Fibroblast of skin of left biceps (primary cell): ENCODE measurements at places on chromosomes 2 and 18.

GRCh38 chr18:54261894-54262293, 7.4 kb upstream of the POLI start:
- DNase-seq = no peak

GRCh38 chr2:239075918-239076758, 228.3 kb downstream of the TWIST2 start:
- DNase-seq = no peak

DNA sequence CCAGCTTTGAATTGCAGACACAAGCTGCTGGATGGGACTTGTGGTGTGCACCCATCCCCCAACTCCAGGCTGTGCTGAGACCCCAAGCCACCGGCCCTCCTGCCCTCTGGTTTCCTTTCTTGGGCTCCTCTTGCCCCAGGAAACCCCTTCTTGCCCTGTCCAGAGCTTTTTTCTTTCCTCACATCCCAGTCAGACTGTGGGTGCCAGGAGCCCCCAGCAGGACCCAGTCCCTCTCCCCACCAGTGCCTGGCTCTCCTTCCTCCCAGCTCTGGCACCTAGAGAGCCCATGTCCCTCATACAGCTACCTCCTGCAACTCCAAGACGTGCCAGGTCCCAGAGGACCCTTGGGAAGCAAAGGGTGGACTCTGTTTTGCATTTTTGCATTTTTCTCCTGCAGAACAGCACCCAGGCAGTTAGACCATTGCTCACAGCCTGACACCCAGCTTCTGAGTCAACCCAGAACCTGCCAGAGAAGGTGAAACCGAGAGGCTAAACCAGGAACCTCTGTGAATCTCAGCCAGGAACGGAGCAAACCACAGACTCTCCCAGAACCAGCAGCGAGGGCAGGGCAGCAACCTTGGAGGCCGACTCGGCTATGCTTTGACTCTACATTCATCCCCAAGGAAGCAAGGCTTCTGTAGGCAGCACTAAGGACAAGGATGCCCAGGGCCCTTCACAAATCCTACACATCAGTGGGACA, 221.1 kb downstream of the ANAPC1 start:
- no peak for DNase-seq

- no peak for DNase-seq
Observed at GRCh38 chr2:73095910-73096309, 16.8 kb downstream of the RAB11FIP5 start.

DNA sequence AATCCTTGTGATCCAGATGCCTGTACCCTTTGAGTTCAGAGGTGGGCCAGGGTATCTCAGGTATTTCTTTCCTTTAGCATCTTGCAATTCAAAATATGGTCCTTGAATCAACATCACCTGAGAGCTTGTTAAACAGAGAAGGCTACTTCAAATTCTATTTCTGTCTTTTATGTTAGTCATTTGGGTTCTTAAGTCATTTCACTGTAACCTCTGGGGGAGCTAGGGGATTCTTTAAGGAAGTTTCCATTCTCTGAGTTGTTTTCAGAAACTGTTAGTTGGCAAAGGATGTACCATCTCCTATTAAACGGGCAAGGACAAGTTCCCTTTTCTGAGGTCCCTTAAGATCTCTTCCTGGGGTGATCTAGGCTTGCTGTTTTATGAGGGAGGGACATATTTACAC, 16.6 kb downstream of the CFLAR start:
- DNase-seq = no peak

- DNase-seq = no peak
Observed at GRCh38 chr2:187495324-187495723, 47.3 kb upstream of the CALCRL start.

DNA sequence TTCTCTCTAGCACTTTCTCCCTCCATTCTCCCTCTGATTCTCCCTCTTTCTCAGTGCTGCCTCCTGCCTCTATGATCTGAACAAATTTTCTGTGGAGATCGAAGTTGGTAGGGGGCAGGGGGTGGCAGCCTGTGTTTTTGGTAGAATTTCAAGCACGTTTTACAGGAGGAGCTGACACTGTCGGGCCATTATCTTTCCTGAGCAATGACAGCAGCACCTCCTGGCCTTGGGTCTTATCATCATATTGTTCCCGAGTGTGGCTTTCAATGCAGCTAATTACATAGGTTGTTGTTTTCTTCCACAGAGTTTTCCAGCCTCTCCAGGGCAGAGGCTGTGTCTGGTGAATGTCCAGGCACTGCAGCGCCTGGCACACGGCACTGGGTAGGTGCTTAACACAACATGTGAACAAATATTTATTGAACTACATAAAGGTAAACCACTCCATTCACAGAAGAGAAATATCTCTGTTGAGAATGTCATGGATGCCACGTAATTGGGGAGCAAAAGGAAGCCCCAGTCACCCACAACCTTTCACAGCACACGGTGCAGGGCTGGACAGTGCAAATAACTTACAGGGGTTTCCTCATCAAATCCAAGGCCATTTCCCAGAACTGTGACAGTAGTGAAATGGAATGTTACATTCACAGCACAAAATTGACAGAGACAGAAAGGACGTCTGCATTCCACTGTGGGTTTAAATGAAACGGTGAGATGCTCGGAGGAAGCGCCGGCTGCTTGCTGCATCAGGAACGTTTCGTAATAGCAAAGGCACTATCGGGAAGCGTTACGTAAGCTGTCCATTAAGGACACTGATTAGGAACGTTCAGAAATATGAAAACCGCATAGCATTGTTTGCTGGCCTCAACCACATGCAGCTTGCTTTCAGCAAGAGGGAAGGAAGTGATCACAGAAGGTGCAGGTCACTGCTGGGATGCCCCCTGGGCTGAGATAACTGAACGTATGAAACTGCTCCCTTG, 6.5 kb upstream of the KCNG2 start:
- DNase-seq = peak; percentile 93

DNA sequence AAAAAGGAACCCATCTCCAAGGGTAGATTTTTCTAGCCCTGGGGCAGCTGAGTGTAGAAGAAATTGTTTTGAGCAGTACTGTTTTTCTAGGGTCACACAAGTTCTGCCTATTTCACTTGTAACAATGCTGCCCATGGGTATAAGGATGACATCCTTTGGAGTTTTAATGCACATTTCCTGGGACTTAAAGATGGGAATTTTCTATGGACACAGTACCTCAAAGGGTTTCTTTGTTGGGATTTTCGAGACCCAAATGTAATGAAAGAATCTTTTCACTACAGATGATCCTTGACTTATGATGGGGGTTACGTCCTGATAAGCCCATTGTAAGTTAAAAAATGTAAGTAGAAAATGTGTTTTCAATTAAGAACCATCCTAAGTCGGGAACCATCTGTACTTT, 31.8 kb downstream of the CDC42EP3 start:
- no peak for DNase-seq

DNA sequence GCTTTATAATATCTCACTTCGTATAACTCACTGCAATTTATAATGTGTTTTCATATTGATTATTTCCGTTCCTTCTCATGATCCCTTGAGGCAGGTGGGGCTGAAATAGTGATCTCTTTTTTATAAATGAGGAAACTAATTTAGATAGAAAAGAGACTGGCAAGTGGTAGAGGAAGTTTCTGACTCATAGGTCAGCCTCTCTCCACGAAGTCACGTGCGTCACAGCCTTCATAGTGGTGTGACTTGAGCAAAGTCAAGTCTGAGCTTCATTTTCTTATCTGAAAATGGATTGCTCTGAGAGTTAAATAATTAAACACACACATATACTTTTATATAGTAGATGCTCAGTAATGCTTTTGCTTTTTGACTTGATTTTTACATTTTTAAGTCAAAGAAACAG, 19.9 kb downstream of the ABCG5 start:
- no peak for DNase-seq

- DNase-seq = no peak
Observed at GRCh38 chr18:66193394-66193793, 410.5 kb downstream of the CDH19 start.

- no peak for DNase-seq
Observed at GRCh38 chr2:96369186-96369585, 33.6 kb downstream of the NCAPH start.

DNA sequence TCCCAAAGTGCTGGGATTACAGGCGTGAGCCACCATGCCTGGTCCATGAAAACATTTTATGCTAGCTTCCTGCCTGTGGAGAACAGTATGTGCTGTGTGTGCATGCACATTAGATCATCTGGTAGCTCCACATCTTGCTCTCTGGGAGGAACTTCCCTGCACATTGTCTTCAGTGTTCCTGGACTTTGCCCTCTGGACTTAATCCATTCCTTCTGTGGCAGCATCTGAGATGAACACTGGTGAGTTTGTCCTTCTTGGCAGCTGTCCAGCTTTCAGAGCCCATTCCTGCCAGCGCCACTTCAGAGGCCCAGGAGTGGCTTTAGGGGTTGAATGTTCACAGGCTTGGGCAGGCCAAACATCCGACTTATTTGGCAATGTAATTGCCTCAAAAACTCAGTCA, 65.2 kb downstream of the POU3F3 start:
- no peak for DNase-seq

DNA sequence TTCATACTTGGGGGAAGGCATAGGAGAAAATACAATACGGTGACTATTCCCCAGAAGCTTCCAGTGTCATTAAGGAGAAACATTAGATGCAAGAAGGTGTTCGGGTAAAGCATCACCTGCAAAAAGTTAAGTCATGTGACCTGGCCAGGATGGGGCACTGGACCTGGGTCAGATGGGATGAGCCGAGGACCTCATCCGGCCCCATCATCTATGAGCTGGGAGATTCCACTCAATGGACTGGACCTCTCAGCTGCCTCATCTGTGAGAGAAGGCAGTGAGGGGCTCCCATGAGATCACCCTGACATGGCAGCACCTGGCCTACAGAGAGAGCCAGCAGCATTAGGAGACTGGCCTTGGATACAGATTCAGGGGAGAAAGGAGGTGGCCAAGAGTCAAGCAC, 111.4 kb upstream of the TEX51 start:
- no peak for DNase-seq

GRCh38 chr18:63590373-63590772, 3.2 kb downstream of the SERPINB13 start:
- DNase-seq = no peak

- no peak for DNase-seq
Observed at GRCh38 chr2:206983161-206983859, 44.0 kb downstream of the CPO start.

GRCh38 chr2:31222071-31222470, 4.8 kb upstream of the CAPN14 start:
- DNase-seq = no peak

- no peak for DNase-seq
Observed at GRCh38 chr2:150610670-150611279, 123.3 kb upstream of the RND3 start.
